ENCODE measurements at places on chromosomes 5 and 9.

GRCh38 chr5:160486573-160486972 is 64.9 kb downstream of the PTTG1 start:
- no peak for DNase-seq

- peak; percentile 63 for DNase-seq
These were observed 588 bp upstream of the PLPP1 start for GRCh38 chr5:55535199-55535905.

GRCh38 chr9:87910821-87911220 is 6.9 kb upstream of the SPATA31C1 start:
- DNase-seq, result no peak

GRCh38 chr9:126159430-126160060 is 167.1 kb upstream of the MVB12B start:
- DNase-seq, result no peak

GRCh38 chr5:153308282-153308681 is 182.2 kb upstream of the GRIA1 start:
- DNase-seq, result no peak

DNA sequence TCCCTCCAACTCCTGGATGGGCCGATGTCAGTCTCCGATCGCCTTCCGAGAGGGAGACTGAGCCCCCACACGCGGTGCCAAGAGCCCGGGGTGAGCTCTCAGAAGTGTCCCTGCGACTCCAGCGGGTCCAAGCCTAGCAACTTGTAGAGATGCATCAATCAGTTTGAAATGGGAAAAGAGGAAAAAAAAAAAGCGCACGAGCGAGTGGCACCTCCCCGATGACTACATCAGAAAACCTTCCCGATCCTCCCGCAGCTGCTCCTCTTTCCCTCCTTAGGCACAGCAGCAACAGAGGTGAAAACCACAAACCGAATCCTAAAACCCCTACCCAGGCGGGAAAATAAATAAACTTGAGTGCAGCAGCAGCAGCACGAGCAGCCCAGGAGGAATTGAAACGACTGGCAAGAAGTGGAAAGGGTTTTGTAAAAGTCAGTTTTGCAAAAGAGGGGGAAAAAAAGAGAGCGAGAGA is 1.0 kb upstream of the EFNA5 start:
- peak; percentile 14 for DNase-seq

GRCh38 chr9:137286975-137287383 is 9.5 kb downstream of the TOR4A start:
- DNase-seq, result peak; percentile 37

- no peak for DNase-seq
These were observed 166.0 kb upstream of the IRX2 start for GRCh38 chr5:2917524-2917923.

GRCh38 chr5:80060966-80061365 is 25.8 kb downstream of the THBS4 start:
- DNase-seq, result no peak

- no peak for DNase-seq
These were observed 2.1 kb downstream of the C9orf78 start for GRCh38 chr9:129832982-129833381.

DNA sequence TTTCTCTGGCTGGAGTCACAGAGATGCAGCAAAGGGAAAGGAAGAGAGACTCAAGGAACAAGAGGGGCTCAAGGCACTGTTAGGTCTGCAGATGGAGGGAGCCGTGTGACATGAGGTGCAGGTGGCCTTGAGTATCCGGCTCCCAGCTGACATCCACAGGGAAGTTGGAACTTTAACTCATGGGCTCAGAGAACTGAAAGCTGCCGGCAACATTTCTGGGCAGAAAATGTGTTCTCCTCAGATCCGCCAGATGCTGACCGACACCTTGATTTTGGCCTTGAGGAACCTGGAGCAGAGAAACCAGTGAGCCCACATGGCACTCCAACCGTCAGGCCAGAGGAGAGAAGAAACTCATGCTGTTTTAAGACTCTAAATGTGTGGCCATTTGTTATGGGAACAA is 258.1 kb upstream of the IRX2 start:
- DNase-seq, result no peak

- DNase-seq, result no peak
These were observed 44.4 kb downstream of the GALNT12 start for GRCh38 chr9:98851730-98852459.

DNA sequence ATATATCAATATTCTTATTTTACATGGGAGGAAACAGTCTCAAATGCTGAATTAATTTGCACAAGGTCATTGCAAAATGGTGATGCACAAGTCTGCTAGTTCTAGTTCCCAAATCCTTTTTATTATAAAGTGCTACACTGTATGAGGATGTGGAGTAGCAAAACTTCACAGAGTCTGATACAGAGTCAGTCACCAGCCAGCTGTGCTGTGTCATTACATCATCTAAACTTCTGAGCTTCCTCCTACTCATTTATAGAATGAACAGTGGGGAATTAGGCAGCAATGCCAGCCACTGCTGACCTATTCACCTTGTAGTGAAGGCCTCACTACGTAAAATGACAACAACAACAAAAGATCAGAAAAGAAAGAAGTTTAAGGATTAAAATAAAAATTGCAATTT is 357.8 kb downstream of the TMEM167A start:
- DNase-seq, result no peak

DNA sequence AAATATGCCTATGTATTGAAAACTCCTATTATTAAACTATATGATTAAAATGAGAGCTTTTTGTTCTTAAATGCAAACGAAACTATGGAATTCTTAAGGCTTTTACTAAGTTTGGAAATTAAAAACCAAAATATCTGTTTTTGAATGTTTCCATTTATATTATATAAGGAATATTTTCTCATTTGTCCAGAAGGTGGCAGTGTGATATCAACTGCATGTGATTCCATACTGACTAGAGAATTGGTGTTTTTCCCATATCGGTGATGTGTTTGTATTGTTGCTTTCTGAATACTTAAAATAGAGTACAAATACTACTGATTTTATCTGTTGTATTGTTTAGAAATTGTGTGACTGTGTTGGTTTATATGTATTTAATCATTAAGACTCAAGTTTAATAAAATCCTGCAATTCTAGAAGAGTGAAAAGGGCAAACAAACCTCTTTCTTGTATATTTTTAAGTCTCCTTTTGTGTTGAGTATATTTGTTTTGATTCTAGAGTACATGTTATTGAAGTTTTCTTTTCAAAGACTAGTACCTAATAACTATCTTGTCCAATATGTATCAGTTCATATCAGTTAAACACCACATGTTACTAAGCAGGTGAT is 320.8 kb downstream of the CCDC171 start:
- peak; percentile 33 for DNase-seq

DNA sequence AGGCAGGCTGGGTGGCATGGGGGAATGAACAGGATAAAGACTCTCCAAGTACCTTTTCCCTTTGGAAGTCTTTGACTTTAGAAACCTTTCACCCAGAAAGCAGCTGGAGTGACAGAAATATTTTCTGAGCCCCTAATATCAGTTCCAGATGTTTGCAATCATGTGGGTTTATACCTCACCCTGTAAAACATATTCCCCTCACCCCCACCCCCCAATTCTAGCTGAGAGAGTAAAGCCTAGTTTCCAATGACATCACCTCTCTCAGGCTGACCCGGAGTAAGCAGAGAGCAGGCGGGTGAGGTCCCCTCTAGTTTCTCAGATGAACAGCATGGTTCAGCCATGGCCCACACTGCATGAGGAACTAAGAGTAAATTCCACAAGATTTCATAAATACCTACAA is 82.9 kb upstream of the TRIM32 start:
- no peak for DNase-seq

DNA sequence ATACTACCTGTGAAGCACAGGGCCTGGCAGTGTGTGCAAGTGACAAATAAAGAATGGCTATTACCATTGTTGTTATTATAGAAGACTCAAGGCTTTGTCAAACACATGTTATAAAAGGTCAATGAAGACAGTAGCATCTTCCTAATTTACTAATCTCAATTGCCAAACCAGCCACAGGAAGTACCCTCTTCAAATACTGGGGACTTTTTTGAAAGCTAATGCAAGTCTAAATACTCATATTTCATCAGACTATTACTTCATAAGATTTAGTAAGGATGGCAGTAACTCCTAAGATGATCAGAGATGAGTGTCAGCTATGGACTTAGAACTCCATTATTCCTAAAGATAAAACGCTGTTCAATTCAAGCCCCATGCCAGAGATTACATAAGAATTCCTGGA is 43.0 kb downstream of the GNAQ start:
- DNase-seq, result no peak

DNA sequence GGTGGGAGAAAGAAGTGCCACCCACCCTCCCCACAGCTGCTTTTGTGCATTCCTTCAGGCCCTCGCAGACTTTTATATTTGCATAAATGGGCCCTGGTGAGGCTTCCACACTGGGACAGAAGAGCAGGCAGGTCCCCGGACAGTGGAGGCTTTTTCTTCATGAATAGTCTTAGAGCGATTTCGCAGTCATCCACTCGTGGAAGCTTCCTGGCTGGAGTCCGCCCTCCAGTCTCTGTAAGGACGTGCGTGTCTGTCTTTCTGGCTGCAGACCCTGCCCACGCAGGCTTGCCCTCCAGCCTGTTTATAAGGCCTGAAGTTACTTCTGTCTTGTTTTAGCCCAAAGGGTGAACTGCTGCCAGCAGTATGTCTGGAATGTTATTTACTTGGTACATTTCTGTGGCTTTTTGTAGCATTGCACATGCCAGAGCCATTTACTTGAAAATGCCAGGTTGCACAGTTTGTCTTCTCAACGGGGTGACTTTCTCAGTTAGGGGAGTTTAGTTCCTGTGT is 195.7 kb downstream of the AOPEP start:
- DNase-seq, result no peak

DNA sequence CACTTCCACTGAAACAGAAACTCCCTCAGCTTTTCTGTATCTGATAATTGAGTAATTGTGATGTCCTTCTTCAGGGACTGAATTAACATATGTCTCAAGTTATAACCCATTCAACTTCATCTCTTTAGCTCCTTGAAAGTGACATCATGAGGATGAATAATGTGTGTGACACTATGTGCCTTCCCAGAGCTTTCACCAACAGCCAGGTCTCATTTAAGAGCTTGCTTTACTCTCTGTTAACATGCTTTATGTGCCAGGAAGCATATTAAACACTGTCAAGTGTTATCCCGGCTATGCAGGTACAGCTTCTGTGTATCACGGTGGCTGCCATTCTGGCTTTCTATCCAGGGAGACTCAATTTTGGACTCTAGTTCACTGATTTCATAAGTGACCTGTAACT is 799.9 kb downstream of the CDH12 start:
- peak; percentile 7 for DNase-seq

- no peak for DNase-seq
These were observed 43.2 kb downstream of the ADAMTS12 start for GRCh38 chr5:33848554-33848953.

DNA sequence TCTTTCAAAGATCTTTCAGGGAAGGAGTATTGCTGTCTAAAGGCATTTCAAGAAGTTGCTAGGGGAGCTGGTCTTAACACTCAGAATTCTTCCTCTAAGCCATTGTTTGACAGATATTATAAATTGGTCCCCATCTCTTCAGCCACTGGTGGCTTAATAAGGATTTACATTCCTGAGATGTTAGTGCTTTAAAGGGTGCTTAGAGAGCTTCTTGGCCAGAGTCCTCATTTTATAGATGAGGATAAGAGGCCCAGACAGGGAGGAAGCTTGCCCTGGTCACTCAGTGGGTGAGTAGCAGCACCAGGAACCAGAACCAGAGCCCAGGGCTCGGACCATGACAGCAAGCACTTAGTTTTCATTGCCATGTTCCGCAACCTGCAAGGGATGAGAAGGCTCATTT is 53.2 kb downstream of the GALNT10 start:
- no peak for DNase-seq

GRCh38 chr5:142861011-142861410 is 90.8 kb downstream of the ARHGAP26 start:
- DNase-seq, result no peak

- no peak for DNase-seq
These were observed 278.6 kb upstream of the C9orf72 start for GRCh38 chr9:27851858-27852257.

- no peak for DNase-seq
These were observed 96.0 kb downstream of the TARS1 start for GRCh38 chr5:33536802-33537201.

- DNase-seq, result no peak
These were observed 9.2 kb downstream of the TAF11L12 start for GRCh38 chr5:17619354-17619753.

DNA sequence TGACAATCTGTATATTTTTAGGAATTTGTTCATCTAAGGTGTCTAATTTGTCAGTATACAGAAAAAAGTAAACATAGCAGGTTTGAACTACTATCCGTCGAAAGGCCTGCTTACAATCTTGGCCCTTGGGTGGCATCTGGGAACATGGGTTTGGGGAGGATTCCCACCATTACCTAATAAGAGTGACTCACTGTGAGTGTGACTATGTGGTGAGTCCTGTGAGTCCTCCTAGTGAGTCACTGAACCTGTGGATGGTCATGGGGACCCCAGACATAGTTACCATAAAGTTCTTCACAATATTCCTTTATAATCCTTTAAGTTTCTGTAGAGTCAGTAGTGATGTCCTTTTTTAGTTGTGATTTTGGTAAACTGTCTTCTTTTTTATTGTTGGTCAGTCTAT is 37.0 kb downstream of the RNF130 start:
- DNase-seq, result no peak

GRCh38 chr5:28027851-28028250 is 989.5 kb upstream of the CDH9 start:
- no peak for DNase-seq

- DNase-seq, result peak; percentile 28
These were observed 516 bp upstream of the DMRT2 start for GRCh38 chr9:1049641-1050040.

DNA sequence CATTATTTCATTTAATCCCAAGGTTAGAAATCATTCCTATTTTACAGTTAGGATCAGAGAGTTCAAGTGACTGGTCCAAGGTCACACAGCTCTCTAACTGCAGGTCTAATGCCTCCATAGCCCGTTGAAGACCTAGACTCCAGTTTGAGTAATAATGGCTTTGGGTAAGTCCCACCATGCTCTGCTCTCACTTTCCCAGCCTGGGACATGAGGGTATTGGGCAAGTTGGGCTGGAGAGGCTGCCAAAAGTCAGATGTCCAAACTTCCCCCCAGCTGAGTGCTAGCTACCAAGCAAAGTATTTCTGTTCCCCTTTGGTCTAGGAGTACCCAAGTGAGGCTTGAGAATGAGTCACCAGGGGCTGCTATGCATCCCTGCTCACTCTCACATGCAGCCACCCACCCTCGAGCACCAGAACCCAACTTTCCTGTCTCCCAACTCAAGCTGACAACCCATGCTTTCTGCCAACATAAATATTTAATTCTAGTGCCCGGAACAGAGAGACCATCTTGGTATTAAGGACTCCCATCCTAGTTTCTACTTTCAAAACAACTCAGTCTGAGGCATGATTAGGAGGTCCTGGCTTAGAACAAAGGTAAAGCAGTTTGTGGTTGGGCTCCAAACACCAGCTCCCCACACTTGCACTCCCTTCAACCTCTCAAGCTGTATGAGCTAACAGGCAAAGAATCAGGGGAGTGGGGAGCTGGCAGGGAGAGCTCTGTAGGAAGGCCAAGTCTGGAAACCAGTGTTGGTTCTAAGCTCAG is 236.5 kb upstream of the TRIM32 start:
- no peak for DNase-seq

GRCh38 chr5:75960129-75960528 is 123.1 kb upstream of the SV2C start:
- no peak for DNase-seq

- DNase-seq, result no peak
These were observed 258.4 kb downstream of the FER start for GRCh38 chr5:109006129-109006528.

- DNase-seq, result no peak
These were observed 112.2 kb downstream of the MTX3 start for GRCh38 chr5:79878721-79879336.

- no peak for DNase-seq
These were observed 3.4 kb upstream of the COL15A1 start for GRCh38 chr9:98940276-98940675.

GRCh38 chr9:111659691-111660090 is 1.7 kb upstream of the GNG10 start:
- no peak for DNase-seq

All from NCI-H510A treated with DMSO at 0.1 percent for 48 hours (cell line).